ENCODE measurements at places on chromosomes 5 and 9. TPM values are rescaled to one million over a fixed set of nuclear protein-coding genes. Genes with fewer than 3 reads are reported as not detected.
A peak's percentile ranks its signal among the peaks of the same experiment; 100 is the strongest.

Gene TICAM2
- total RNA-seq, result 11.1 TPM

GRCh38 chr5:78364005-78364404 is 3.6 kb downstream of the SCAMP1 start:
- H3K27ac ChIP-seq, result no peak overlapping the region
- DNase-seq, result no peak
- H3K27me3 ChIP-seq, result no peaks in the 10 kb centered on the region
- H3K36me3 ChIP-seq, result peaks cover 4% of the 10 kb centered on the region
- H3K4me1 ChIP-seq, result peaks cover 23% of the 10 kb centered on the region

DNA sequence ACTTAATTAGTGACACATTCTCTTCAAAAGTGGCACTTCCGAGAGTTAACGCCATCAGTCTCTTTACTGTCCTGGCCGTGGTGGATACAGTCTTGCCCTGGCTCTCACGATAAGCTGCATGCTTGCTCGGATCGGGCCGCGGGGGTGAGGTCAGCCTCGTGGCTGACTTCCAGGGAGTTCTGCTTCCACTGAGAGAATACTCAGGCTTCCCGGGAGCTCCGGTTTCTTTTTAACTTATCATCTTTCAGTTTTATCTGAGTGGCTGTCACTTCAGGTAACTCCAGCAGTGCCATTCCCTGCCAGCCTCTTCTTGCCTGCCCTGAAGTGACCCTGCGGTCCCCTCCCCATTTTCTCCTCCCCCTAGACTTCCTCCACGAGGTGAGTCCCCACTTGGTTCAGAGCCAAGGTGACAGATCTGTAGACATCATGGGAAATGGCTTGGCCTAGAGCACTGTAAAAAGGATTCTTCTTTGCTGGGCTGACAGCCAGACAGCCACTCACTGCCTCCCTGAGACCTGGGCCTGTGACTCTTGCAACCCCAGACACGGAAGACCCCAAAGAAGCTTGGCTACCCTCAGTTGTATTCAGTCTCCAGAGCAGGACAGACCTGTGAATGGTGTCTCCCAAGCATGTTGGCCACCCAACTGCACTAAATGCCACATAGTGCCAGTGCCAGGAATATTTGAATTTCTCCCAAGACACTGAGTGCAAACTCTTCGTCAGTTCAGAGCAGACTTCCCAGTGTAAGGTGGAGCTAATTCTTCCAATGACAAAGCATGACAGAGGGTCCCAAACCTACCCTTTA is 95.1 kb downstream of the DAPK1 start:
- H3K4me3 ChIP-seq, result no peak overlapping the region
- DNase-seq, result no peak
- no peaks in the 10 kb centered on the region for H3K36me3 ChIP-seq
- no peak overlapping the region for H3K27ac ChIP-seq

DNA sequence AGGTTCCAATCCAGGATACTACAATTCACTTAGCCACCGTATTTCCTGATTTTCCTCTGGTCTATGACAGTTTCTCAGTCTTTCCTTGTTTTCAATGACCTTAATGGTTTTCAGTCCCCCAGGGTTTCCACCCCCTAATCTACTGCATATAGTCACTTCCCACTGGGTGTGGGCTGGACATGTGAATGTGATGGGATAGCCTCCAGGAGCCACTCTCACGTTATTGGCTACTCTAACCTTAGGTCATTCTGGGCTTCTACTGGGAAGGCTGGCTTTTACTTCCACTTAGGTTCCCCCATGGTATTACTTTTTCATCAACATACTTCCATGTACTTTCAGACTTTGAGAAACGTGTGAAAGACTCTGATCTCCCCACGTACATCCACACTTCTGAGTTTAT is 46.5 kb downstream of the ISOC1 start:
- H3K36me3 ChIP-seq, result no peaks in the 10 kb centered on the region
- no peak overlapping the region for H3K4me3 ChIP-seq
- no peak for DNase-seq
- H3K27ac ChIP-seq, result no peak overlapping the region
- peaks cover 4% of the 10 kb centered on the region for H3K27me3 ChIP-seq

- H3K4me1 ChIP-seq, result no peaks in the 10 kb centered on the region
- no peaks in the 10 kb centered on the region for H3K27me3 ChIP-seq
Measured at GRCh38 chr5:130237721-130238120, 333.5 kb downstream of the CHSY3 start.

Gene MPDZ
- not detected for total RNA-seq

Gene SPATA31C1
- total RNA-seq, result not detected

Gene WDR38
- not detected for total RNA-seq

Gene ECM2
- not detected for total RNA-seq

GRCh38 chr9:28092981-28093936 is 520.0 kb upstream of the C9orf72 start:
- no peak overlapping the region for H3K27ac ChIP-seq
- no peaks in the 10 kb centered on the region for H3K36me3 ChIP-seq
- no peak overlapping the region for H3K4me3 ChIP-seq
- no peaks in the 10 kb centered on the region for H3K4me1 ChIP-seq
- no peak for DNase-seq

Gene SLC9A3
- 1.1 TPM for total RNA-seq

- H3K4me3 ChIP-seq, result no peak overlapping the region
- H3K36me3 ChIP-seq, result no peaks in the 10 kb centered on the region
- no peaks in the 10 kb centered on the region for H3K27me3 ChIP-seq
- no peak for DNase-seq
- no peaks in the 10 kb centered on the region for H3K4me1 ChIP-seq
Measured at GRCh38 chr9:70933321-70933720, 188.1 kb downstream of the TRPM3 start.

DNA sequence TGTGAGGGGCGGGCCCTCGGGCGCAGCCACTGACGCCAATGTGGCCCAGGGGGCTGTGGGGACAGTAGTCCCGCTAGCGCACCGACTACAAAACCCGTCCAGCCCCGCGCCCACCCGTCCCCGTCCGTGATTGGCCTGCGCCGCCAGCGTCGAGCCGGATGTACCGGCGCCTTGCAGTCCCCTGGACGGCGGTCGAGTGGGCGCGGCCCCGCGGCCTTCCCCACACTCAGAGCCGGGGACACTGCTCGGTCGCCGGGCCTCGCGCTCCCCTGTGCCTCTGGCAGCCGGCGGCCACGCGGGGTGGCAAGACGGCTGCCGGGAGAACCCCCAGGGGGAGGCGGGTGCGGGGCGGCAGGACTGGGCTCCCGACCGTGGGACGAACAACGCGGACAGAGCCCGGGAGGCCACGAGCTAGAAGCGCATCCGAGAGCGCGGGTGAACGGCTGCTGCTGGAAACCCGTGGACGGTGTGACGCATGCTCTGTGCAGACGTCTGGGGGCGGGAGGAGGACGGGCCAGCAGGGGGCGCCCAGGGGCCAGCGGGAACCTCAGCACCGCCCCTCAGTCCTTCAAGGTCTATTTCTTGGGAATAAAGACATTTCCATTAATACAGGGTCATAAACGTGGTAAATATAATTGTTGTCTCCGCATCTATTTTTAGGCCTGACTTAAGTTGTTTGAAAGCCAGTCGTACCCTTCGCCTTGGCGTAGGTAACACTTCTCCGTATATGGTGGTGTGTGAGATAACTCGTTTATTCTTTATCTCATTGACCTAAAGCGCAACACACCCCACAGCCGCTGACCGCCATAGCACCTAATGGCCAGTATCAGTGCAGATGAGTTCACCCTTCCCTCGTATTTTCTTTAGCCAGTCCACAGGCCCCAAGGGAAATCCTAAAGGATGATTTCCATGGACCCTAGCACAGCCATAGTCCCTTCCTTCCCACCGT is 629 bp upstream of the BICD2 start:
- peaks cover 45% of the 10 kb centered on the region for H3K4me1 ChIP-seq
- no peaks in the 10 kb centered on the region for H3K27me3 ChIP-seq
- H3K36me3 ChIP-seq, result no peaks in the 10 kb centered on the region
- peak overlapping the region; percentile 88 for H3K27ac ChIP-seq

Gene DOK3
- total RNA-seq, result 10.0 TPM

DNA sequence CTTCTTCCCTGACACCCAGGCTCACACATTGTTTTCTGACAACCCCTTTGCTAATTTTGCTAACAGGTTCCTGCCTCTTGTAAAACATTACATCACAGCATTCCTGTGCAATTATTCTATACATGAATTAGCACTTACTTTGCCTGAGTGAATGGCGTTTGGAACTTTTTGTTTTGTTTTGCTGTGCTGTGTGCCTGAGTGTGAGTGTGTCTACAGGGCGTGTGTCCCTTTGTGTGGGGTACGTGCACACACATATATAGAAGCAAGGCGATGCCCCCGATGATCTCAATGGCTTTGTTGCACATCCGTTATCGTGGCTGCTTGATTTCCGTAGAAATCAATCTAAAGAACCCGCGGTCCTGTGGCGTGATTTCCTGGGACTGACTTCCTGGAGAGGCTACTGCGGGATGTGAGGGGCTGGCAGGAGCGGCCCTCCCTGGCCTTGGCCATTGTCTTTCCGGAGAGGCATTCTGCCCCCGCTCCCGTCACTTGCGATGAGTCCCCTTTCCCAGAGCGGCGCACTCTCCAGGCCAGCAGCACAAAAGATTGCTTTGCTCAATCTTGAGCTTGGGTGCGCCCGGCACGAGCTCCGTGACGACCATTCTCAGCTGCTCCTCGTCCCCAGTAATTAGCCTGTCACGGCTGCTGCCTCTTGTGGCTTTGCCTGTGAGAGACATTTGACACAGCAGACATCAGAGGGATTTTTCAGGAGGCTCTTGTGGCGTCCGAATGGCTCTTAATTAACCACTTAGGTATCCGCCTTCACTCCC is 398.1 kb upstream of the IRX1 start:
- no peaks in the 10 kb centered on the region for H3K4me1 ChIP-seq
- H3K36me3 ChIP-seq, result no peaks in the 10 kb centered on the region

Gene WWC1
- not detected for total RNA-seq

DNA sequence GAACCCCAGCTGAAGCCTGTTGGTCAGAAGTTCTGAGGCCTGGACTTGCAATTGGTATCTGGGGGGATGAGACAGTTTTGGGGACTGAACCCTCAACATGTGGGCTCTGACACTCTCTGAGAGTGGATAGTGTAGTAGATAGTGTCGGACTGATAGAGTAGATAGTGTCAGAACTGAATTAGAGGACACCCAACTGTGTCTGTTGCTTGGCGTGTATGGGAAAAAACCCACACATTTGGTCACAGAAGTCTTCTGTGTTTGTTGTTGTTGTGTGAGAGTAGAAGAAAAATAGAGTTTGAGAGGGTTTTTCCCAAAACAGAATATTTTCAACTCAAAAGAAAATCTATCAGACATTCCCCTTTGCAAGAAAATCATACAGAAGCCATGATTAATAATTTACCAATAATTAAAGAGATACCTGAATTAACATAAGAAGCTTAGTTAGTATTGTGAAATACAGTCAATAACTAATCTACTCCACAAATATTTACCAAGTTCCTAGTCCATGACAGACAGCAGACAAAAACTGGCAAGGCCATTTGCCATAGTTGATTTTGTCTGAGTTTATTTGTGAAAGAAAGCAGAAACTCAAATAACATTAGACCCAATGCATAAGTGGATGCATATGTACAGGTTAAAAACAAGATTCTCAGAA is 170.9 kb downstream of the CTNND2 start:
- no peak for DNase-seq
- no peaks in the 10 kb centered on the region for H3K4me1 ChIP-seq
- no peaks in the 10 kb centered on the region for H3K27me3 ChIP-seq
- H3K27ac ChIP-seq, result no peak overlapping the region
- no peaks in the 10 kb centered on the region for H3K36me3 ChIP-seq
- H3K4me3 ChIP-seq, result no peak overlapping the region

- H3K36me3 ChIP-seq, result no peaks in the 10 kb centered on the region
- no peaks in the 10 kb centered on the region for H3K4me1 ChIP-seq
- no peak overlapping the region for H3K27ac ChIP-seq
Measured at GRCh38 chr5:127804886-127805426, 101.8 kb downstream of the CCDC192 start.
